ENCODE measurements at places on chromosomes 13 and 19.

GRCh38 chr19:32220951-32221350 is 124.5 kb upstream of the ZNF507 start:
- DNase-seq = no peak

DNA sequence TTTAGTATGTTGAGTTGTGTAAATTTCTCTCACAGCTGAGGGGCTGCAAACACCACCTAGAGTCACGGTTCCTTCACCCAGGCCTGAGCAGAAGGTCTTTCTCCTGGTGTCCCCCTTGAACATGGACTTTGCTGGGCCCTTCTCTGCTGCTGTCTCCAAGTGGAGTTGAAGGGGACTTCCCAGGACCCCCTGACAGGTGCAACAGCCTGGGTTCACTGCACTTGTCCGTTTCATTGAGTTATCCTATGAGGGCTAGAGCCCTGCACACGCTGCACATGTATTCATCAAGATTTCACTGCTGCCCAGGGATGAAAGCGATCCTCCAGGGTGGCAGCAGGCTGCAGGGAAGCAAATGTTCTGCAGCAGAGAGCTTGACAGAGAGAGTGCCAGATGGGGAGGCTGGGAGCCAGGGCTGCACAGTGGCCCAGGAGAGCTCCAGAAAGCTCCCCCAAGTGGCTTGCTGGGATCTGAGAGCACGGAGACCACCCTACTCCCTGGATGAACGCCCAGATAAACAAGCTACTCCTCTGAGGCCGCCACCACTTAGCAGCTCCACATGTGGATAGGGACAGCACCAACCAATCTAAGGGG is 10.3 kb downstream of the TMEM272 start:
- no peak for DNase-seq

GRCh38 chr19:44924243-44924725 is 9.9 kb downstream of the APOC1 start:
- DNase-seq = no peak

DNA sequence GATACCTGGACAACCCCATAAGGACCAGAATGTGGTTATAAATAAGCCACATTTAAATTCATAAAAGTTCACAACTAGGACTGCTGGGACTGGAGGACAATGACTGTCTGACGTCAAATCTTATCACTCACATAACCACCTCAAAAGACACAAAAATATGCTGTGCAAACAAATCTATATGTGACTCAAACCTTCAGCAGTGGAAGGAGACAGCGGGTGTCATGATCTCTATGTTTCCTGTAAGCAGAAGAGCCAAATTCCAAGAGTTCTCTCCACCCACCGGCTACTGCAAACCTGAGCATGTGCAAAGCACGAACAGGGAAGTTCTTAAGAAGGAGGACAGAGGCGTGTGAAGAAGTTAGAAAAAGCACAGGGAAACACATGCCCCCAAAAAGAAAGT is 113.2 kb downstream of the MYCBP2 start:
- DNase-seq = no peak

- peak; percentile 14 for DNase-seq
Measured at GRCh38 chr13:94660695-94661326, 51.5 kb downstream of the SOX21 start.
